ENCODE measurements at places on chromosomes 5 and 9.

- DNase-seq = no peak
These were observed 123.8 kb downstream of the DMRT2 start for GRCh38 chr9:1173993-1174392.

DNA sequence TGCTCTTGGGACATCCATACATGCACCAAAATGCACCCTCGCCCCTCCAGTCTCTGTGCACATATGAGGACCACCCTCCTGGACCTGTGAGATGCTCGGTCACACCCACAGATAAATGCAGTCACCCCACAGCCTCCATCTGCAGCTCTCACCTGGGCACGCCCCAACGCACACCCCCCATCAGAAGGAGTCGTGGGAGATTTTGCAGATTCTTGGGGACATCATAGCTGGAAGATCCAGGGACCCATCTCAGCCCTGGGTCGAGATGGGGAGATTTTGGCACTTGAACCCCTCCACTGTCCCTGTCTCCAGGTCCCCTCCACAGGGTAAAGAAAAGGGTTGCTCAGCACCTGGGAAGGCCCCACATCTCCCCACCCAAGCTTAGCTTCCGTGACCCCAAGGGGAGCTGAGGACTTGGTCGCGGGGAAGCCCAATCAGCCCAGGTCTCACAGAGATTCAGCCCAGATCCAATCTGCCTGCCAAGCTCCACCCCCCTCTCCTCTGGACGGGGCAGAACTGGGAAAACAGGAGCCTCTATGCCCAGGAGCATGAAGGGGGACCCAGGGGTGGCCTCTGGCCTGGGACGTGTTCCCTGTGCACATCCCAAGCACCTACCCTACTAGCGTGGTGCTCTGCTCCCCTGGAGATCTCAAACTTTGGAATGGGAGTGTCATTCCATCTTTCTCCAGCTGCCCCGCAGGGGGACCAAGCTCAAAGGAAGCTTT lies 89.2 kb upstream of the LMX1B start:
- no peak for DNase-seq

GRCh38 chr5:96903300-96903699 lies 27.0 kb downstream of the ERAP2 start:
- no peak for DNase-seq

DNA sequence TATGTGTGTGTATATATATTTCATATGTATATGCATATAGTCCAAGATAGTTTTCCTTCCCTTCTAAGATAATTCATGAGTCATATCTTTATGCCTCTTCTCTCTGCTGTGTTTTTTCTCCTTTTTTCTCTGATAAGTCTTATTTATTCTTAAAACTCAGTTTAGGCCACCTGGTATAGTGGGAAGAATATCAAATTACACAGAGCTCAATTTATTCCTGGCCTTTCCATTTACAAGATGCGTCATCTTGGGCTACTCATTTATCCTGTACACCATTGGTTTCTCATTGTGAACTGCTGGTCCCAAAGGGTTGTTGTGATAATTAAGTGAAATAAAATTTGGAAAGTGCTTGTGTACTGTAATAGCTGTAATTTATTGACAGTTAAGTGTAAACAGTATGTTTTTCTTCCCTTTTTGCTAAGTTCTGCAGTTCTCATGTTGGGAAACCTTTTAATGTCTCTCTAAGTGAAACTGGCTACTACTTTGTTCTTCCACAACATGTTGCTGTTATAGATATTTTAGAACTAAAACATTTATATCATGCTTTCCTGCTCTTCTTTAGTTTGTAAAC lies 19.4 kb downstream of the CCDC171 start:
- DNase-seq = no peak

GRCh38 chr9:15421990-15422371 lies 695 bp upstream of the SNAPC3 start:
- DNase-seq = no peak

- no peak for DNase-seq
These were observed 228.5 kb downstream of the ENC1 start for GRCh38 chr5:74412066-74412465.

DNA sequence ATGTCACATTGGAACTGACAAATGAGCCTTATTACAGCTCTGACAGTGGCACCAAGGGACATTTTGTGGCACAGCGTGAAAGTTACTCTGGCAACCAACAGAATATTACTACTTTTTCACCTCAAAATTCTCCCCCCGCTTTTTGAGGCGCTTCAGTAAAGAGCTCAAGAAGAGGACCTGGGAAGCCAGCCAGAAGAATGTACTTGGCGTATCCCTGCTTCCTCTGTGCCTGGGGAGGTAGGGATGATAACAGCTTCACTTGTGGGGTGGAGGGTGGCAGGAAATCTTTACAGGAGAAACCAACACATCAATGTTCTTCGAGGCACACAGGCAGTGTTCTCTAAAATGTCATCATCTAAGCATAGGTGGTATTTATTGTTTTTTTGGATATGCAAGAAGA lies 624.1 kb downstream of the NR2F1-AS1 start:
- DNase-seq = no peak

GRCh38 chr9:93453047-93453914 lies at the start of gene FAM120AOS:
Gene FAM120AOS, minus strand, starts transcription at chr9:93453581. Its CDS starts 872 bp downstream, at chr9:93452709.
- peak; percentile 89 for DNase-seq
